ENCODE measurements at places on chromosomes 5 and 9.

GRCh38 chr9:95061916-95062595, 255.5 kb downstream of the FANCC start:
- DNase-seq, result no peak

DNA sequence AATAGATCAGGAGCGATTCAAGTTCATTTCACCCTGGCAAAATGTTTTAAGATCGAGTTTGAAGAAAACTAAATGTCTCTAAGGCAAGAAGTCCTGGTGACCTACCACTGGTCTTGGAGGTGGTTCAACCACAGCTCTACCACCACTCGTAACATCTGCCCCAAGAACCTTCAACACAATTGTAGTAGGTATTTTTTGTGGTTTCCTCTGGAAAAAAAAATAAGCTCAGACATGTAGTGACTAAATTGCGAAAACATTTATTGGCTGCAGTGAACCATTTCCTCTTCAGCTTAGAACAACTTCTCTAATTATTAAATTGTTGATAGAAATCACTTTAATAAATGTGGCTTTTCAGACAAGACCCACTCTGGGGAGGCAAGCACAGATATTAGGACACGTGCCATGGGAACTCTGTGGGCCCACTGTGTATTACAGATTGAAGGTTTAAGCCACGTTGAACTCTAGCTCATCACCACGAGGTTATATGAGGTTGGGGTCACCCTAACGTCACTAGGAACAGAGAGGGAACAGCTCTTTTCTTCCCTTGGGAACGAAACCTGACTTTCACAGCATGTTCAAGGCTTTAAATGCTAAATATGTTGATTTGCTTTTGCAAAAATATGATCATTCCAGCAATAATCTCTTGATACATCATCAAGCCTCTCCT, 142.9 kb downstream of the HSD17B3 start:
- no peak for DNase-seq

GRCh38 chr5:71014176-71014575, 11.0 kb downstream of the NAIP start:
- DNase-seq, result no peak

- DNase-seq, result no peak
These were observed 228.0 kb downstream of the NTRK2 start for GRCh38 chr9:84897362-84898094.

GRCh38 chr5:111968459-111968858, 211.5 kb upstream of the NREP start:
- DNase-seq, result no peak

DNA sequence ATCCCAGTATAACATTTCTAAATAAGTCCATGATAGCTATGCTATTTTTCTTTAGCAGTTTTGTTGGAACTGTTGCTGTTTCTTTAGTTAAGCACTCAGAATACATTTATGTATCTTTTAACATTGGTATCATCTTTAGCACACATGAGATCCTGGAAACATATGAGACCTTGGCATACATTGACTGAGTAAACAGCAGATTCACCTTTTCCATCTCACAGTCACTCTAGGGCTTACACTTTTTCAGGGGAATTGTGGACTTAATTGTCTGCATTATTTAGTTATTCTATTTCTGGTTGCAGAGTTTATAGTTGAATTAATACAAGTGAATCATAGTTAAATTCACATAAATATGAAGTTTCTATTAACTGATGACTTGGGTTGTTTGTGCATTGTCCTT, 70.1 kb downstream of the COMMD10 start:
- DNase-seq, result no peak

DNA sequence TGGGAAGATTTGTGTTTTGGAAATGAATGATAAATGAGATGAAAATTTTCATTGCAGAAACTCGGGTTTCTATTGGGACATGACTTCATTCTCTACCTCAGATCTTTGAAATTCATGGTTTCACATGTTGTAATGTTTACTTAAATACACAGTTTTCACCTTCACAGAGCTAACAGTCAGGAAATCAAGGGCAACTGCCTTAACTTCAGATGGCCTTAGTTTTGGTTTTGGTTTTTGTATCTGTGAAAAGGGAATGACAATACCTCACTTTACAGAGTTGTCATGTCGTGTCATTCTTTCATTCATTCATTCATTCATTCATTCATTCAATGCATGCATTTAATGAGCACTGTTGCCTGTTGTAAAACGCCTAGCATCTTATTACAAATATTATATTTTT, 41.9 kb downstream of the NIM1K start:
- DNase-seq, result no peak

DNA sequence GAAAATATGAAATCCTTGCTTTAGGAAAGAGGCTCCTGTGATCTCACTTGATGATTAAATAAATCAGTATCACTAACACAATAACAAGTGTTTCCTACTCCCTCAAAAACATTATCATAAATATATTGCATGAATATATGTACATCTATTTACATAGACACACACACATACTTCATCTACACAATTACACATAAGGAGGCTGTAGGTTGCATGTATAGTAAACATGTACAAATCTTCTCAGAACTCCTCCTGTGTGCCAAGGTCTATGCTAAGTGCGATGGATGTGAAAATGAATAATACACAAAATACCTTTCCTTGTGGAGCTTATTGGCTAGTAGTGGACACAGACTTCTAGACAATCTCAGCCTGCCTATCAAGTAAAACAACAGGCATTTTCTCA, 239.9 kb downstream of the AGTPBP1 start:
- DNase-seq, result no peak

DNA sequence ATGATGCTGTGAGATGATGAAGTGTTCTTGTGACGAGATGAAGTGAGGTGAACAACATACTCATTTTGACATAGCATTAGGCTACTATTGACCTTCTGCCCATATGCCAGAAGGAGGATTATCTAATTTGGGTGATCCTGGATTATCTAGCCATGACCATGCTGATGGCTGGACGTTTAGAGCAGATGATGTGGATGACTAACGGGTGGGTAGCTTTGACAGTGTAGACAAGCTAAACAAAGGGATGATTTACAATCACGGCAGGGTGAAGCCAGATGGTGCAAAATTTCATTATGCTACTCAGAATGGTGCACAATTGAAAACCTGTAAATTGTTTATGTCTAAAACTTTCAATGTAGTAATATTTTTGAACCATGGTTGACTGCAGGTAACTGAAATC, 2403.4 kb upstream of the ACO1 start:
- DNase-seq, result no peak

DNA sequence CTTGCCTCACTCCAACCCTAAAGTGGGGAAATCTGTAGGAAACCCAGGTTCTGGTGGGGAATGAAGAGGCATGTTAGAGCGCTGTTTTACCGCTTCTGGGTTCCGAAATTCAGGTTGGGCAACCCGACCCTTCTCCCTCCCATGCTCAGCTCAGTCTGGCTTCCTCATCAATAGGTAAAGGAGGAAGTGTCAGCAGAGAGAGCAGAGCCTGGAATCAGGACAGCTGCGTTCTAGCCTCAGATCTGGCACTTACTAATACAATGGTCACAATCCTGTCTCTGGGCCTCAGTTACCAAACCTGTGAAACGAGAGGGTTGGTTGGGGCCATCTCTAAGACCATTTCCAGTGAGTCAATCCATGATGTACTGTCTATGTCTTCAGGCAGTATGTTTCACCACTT, 16.2 kb upstream of the TNIP1 start:
- DNase-seq, result no peak

- DNase-seq, result no peak
These were observed 124.5 kb downstream of the MED10 start for GRCh38 chr5:6253846-6254245.

- peak; percentile 13 for DNase-seq
These were observed 186.2 kb upstream of the OTULINL start for GRCh38 chr5:14395411-14395810.

- no peak for DNase-seq
These were observed 298.7 kb upstream of the KCNN2 start for GRCh38 chr5:114062932-114063867.

DNA sequence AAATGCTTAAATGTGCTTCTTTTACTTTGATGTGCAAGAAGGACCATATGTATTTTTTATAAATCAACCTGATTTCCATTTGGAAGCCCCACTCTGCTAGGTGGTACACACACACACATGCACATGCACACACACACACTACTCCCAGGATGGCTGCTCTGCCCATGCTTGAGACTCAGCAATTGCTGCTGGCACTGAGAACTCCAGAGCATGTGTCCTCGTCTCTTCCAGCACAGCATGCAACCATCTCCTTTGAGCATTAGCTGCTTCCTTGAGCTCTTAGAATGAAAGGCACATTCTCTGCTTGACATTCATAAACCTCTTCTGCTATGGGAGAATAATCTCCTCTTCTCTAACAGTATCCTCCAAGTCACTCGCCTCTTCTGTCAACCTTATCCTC, 115.9 kb downstream of the FEM1C start:
- DNase-seq, result no peak

GRCh38 chr9:35730486-35730854, 1.5 kb downstream of the TLN1 start:
- no peak for DNase-seq

DNA sequence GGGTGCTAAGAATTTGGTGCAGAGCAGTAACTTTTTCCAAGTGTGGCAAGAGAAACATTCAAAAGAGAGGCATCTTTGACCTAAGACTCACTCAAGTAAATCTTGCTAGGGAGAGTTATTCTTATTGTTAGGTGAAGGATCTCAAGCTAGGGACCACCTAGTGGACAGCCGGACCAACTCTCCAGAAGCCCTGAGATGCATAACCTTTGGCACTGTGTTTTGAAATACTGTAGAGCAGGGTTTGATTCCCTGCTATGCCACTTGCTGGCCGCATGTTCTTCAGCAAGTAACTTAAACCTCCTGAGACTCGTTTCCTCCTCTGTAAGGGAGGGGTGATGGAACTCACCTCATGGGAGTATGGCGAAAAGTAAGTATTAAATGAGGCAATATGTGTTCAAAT, 336.1 kb upstream of the ADAMTSL1 start:
- DNase-seq, result no peak

- DNase-seq, result no peak
These were observed 1.2 kb downstream of the ANKRD33B start for GRCh38 chr5:10564838-10565784.

- no peak for DNase-seq
These were observed 15.7 kb upstream of the AQP7 start for GRCh38 chr9:33418090-33418489.

DNA sequence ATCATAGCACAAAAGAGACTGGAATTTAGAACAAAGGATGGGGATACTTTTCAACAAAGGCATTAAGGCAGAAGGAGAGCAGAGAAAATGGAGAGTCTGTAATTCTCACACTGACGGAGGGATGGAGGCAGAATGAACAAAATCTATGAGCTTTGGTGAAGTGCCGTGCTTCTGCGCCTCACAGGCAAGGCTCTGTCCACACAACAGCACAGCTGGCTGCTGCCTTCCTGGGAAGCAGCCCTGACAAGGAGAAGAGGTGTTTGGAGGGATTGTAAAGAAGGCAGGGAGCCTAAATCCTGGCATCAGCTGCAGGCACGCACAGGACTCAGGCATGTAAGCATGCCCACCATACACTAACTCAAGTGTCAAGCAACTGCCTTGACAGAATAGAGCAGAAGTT, 485.2 kb upstream of the KIF2A start:
- no peak for DNase-seq

DNA sequence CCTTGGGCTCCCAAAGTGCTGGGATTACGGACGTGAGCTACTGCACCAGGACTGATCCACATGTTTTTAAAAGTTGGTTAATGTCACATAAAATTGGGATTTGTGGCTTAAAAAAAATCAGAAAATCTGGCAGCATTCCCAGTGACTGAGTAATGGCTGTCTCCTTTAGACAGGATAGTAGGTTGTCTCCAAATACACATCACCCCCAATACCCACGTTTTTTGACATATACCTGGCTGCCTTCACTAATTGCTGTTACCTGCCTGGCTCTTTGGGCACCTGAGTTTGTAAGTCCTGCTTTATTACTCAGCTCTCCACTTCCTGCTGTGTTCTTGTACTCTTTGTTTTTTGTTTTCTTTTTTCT, 84.8 kb downstream of the KDM4C start:
- DNase-seq, result no peak

DNA sequence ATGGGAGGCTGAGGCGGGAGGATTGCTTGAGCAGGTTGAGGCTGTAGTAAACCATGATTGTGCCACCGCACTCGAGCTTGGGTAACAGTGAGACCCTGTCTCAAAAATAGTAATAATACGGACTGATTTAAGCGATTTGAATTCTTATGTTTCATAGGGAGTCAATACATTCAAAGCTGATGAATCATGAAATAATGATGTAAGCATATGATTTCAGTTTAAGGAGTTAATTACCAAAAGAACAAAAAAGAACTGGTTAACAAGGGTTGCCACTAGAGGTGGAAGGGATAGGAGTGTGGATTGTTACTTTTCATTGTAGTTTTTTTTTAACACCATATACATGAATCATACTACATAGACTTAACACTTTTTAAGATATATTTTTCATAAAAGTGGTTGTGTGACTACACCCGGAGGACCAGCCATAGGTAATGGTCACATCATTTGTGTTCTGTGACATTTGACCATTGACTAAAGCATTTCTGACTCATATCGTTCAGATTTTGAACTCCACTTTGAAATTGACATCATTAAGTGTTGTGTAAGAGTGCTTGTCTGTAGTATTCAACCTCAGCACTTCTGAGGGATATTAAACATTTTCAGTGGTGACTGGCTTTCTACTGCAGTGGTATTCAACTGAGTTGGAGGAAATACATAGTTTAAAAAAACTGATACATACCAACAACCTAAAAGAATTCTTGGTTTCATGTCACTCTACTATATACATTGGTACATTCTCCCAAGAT, 7.0 kb downstream of the TRMT10B start:
- no peak for DNase-seq

DNA sequence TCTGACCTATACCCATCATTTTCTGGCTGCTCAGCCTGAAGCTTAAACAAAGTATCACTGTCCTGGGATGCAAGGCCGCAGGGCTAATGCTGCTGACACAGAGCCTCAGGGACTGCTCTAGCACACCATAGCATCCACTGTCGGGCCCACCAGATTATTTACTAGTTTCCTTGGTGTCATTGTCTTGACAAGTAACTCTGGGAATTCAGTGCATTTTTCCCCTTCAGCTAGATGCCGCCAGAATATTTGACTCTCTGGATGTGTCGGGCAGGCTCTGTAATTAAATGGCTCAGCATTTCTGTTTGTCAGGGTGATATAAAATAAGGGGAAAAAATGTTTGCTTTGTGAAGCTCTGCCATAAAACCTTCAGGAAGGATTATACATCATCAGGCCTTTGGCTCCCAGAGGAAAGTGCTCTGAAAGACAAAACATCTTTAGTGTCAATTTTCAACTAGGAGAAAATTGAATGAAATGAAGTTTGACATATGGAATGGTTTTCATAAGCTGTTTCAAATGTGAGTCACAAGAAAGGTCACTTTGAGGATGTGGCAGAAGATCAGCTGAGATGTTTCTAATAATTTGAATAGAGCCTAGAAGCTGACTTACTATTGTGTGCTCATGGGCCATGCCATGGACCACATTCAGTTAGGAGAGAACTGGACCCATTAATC, 350.1 kb downstream of the TMEM232 start:
- no peak for DNase-seq

Data from NCI-H2081 treated with DMSO at 0.1 percent for 48 hours (cell line).